NCI-H526 treated with DMSO at 0.1 percent for 48 hours (cell line): ENCODE measurements at places on chromosomes 2 and 18.

GRCh38 chr18:63141778-63142176 lies 177.8 kb downstream of the BCL2 start:
- DNase-seq: no peak

DNA sequence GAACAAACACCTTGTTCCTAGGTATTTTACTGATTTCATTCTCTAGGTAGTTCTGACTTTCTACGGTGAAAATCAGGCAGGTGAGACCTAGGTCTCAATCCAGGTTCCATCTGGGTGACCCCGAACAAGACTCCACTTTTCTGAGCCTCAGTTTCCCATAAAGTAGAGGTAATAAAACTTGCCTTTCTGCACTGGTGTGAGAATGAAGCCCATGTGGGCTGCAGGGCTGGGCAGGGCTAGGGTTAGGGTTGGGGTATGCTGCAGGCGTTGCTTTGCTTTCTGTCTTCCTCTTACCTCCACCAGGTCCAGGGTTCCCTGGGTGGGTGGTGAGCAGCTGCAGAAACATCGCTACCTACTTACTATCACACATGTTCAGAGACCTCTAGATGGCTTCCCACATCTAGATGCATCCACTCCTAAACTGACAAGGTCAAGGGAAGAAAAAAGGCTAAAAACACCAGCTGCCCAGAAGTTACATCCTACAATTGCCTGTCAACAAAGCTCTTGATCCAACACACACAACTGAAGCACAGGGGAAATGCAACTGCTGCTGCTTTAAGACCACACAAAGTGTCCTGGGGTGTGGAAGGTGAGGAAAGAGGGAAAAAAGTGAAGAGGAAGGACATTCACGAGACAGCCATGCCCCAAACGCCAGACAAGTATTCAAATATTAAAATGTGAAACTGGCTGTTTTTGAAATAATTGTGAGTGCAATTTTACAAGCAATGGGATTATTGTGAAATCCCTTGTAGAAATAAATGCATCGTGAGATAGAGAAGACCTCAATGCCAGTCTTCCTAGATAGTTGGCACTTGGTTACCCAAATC lies 23.5 kb downstream of the MBP start:
- DNase-seq: no peak

DNA sequence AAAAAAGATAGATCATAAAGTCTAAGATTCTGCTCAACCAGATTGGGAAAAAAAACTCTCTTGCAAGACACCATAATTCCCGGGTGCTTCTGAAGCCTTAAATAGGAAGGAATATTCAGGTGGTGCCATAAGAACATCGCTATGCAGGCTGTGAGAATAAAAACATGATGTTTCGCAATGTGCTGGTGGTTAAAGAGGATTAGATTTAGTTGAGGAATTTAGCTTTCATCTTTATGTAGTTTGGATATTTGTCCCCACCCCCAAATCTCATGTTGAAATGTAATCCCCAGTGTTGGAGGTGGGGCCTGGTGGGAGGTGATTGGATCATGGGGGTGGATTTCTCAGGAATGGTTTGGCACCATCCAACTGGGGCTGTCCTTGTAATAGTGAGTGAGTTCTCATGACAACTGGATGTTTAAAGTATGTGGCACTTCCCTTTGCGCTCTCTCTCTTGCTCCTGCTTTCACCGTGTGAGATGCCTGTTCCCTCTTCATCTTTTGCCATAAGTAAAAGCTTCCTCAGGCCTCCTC lies 132.2 kb downstream of the AKAIN1 start:
- no peak for DNase-seq

DNA sequence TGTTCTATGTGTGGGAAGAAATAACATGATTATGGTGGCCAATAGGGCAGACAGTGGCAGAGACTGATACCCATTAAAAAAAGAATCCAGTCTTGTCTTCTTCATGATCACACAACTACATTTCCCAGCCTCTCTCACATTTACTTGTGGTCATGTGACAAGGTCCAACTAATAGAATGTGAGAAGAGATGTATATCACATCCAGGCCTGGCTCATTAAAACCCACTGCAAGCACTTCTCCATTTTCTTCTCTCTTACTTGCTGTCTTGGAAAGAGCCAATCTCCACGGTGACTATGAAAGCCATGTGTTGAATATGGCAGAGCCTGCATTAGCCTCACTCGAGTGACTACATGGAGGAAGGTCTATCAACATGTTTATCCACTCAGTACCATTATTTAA lies 306.2 kb upstream of the ZEB2 start:
- DNase-seq: no peak

- DNase-seq: no peak
Observed at GRCh38 chr2:69946351-69947324, 14.8 kb downstream of the ASPRV1 start.
